ENCODE measurements at places on chromosomes 12 and 14.
A peak's percentile ranks its signal among the peaks of the same experiment; 100 is the strongest.

DNA sequence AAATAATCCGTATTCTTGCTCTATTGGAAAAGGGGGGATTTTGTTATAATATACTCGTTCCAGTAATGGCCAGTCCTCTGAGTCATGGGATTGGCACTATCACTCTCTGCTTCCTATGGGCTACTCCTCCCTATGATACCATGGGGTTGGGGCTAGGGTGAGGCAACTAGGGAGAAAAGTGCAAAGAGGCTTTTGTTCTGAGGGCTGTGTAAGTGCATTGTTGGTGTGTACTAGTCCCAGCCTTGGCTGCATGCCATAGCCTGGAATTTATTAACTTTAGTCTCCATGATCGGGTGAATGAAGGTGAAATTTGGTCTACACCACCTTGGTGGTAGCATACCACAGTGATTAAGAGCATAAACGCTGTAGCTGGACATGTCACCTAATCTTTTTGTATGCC, 247.6 kb downstream of the RPAP3 start:
- DNase-seq: peak; percentile 16

GRCh38 chr12:76176940-76177339, 92.5 kb upstream of the NAP1L1 start:
- DNase-seq: no peak

DNA sequence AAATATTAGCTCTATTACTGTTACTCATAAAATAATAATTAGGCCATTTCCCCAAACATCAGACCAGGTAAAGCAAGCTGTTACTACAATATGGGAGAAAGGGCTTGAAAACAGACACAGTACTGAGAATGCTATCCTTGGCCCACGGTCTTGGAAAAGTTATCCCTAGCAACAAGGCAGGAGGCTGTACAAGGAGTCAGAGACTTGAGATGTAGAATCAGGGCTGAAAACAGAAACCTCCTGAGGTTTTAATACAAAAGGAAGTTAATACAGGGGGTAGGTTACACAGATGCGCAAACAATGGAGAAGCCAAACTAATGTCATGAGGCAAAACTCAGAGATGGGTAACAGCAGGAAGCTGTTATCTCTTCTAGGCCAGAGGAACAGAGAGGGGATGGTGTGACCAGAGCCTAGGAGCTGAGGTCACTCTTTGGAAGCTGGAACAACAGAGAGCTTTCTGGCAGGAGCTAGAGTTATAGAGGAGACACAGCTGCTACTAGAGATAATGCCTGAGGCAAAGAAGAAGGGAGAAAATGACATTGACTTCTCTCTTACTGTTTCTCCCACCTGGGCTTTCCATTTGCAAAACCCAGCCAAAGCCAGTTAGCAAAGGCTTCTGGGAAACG, 248.8 kb downstream of the SUDS3 start:
- DNase-seq: no peak

- DNase-seq: no peak
These were observed 30.5 kb downstream of the YLPM1 start for GRCh38 chr14:74793506-74794155.

Measured in HuH-7 (cell line).